SK-MEL-5 (cell line): ENCODE measurements at places on chromosomes 16 and 17.

- no peak for DNase-seq
Observed at GRCh38 chr16:27275394-27275793, 6.8 kb upstream of the NSMCE1 start.

- DNase-seq = no peak
Observed at GRCh38 chr17:17572010-17572785, 19.3 kb downstream of the PEMT start.

DNA sequence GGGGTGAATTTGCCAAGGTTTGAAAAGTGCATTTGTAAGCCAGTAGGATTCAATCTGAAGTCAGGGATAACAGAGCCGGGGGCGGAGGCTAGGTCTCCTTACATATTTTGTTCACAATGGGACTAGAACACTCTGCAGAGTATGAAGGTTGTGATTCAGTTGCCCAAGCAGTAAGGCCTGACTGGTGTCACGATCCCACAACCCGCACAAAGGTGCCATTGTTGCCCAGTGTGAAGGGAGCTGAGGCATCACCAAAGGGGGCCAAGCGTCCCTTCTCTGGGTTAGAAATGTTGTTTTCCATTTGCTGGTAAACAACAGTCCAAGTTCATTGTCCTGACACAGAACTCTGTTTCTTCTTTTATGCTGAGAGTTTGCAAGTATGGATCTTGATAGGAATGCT is 471.8 kb downstream of the MAF start:
- peak; percentile 71 for DNase-seq

DNA sequence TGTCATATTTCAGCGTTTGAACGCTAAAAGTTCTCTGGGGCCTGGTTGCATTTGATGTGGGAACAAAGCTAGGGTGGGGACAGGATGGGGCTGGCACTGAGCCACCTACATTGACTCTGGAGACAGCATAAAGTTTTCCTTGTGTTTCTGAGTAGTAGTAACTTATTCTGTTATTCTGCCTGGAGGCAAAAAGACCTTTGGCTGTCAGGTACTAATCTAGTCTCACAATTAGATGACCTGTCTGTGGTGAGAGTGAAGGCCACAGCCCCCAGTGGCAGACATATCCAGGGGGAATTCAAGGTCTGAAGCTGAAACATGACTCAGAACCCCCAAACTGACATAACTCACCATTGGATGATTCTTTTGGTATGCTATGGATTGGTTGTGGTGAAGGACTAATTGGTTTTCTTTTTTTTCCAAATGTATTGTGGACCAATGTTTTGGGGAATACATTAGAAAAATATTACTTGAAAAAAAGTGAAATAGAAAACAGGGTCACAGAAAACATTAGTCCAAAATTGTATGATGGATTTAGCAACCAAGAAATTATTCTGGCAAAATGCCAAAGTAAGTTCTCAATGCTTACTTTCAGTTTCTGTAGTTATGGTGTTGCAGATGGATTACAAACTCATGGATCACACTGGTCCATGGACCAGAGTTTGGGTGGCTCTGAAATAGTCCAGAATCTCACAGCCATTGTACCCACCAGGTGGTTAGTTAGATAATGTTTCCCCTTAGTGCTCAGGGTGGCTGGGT is 10.5 kb upstream of the SALL1 start:
- DNase-seq = no peak

- peak; percentile 60 for DNase-seq
Observed at GRCh38 chr16:11133344-11133943, 122.6 kb downstream of the SOCS1 start.

DNA sequence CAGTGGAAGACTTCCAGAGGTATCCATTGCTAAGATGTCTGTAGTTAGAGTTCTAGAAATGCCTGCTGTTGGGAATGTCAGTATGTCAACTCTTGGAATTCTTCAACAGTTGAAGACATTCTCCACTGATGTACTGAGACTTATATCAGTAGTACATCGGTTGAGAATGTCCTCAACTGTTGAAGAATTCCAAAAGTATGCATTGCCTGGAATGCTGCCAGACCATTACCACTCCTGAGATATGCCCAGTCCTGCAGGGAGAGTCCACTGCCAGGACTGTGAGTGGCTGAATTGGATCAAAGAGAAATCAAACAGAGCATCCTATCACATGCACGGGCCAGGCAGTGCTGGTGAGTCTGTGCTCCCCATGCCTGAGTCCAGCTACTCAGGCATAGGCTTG is 42.0 kb downstream of the IL21R start:
- no peak for DNase-seq

DNA sequence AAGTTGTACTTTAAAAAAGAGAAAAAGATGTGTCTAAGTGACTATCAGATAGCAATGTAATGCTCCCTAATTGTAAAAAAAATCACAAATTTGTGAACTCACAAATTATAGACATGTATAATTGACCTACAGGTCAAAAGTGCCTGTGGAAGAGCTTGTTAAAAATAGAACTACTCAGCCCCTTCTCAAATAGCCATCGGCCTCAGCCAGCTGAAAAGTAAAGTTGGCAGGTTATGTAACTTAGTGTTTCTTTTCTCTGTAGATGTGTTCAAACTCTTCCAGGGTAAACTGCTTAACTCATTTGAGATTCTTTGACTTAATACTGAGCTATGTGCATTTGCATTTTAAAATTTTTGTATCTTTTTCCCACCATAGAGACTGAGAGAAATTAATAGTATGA is 13.3 kb downstream of the AKTIP start:
- DNase-seq = no peak

GRCh38 chr17:44920565-44920940 is 5.3 kb upstream of the GFAP start:
- DNase-seq = no peak

- peak; percentile 56 for DNase-seq
Observed at GRCh38 chr16:70770626-70771552, 30.1 kb downstream of the VAC14 start.
